T-helper 9 cell (primary cell): ENCODE measurements at places on chromosomes 5 and 9.

DNA sequence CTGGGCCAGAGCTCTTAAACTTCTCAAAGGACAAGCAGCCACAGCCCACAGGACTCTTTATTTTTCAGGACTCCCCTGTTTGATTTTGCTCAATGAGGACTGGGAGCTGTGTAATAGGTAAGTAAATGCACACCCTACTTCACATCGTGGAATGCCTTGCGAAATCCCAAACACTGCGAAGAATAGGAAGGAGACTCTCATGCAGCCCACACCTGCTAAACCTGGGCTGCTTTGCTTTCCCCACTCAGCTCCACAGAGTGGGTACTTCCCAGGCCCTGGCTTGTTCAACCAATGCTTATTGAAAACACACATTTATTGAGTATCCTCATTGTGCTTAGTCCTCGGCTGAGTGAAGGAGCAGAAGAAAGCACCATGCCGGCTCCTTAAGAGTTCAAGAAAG, 103.3 kb upstream of the FSTL4 start:
- no peak for DNase-seq

DNA sequence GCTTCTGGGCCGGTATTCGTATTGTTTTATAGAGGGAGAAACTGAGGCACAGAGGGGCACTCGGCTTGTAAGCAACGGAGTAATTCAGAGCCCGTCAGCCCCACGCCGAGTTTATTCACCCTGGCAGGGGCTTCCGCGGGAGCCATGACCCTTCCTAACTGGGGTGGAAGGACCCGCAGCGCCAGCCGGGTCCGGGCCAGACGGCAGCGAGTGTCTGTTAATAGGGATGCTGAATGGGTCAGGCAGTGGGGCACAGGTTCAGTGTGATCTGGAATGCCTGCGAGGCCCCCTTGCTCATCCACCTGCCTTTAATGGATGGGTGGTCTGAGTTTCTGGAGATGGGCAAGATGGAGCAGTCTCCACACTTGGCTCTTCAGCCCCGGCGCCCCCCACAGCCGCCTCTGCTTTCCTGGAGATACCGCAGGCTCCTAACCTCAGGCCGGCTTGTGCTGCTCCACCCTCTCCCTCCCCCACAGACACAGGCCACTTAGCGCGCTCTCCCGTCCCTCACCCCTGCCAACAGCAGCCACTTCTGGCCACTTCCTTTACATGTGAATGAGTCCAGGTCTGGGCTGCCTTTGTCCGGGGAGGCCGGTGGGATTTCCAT, 147.1 kb downstream of the ERCC6L2 start:
- no peak for DNase-seq

GRCh38 chr5:107929080-107929479, 258.3 kb upstream of the EFNA5 start:
- DNase-seq, result no peak

DNA sequence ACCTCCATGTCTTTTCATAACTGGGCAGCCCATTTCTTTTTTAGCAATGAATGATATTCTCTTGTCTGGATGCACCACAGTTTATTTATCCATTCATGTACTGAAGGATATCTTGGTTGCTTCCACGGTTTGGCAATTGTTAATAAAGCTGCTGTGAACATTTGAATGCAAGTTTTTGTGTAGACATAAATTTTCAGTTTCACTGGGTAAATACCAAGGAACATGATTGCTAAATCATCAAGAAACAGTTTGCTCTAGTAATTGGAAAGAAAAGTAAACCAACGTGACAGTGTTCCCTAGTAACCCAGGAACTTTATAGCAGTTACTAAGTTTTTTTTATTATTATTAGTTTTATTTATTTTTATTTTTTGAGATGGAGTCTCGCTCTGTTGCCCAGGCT, 100.4 kb downstream of the VPS13A start:
- DNase-seq, result no peak

DNA sequence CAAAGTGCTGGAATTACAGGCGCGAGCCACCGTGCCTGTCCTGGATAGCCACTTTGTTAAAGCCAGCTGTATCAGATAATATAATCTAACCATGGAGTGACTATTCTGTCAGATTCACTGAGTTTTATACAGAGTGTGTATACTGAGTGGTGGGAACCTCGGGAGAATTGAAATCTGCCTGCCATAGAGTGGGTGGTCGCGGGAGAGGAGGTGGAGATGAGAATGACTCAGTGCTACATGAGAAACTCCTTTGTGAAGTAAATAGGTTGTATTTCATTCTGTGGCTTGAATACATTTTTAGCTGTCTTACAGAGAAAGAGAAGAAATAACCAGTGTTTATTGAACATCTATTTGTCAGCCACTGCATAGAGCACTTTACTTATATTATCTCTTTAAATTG, 26.4 kb downstream of the ATP6V0E1 start:
- DNase-seq, result no peak

- DNase-seq, result no peak
These were observed 50.1 kb downstream of the ST8SIA4 start for GRCh38 chr5:100852988-100853449.

DNA sequence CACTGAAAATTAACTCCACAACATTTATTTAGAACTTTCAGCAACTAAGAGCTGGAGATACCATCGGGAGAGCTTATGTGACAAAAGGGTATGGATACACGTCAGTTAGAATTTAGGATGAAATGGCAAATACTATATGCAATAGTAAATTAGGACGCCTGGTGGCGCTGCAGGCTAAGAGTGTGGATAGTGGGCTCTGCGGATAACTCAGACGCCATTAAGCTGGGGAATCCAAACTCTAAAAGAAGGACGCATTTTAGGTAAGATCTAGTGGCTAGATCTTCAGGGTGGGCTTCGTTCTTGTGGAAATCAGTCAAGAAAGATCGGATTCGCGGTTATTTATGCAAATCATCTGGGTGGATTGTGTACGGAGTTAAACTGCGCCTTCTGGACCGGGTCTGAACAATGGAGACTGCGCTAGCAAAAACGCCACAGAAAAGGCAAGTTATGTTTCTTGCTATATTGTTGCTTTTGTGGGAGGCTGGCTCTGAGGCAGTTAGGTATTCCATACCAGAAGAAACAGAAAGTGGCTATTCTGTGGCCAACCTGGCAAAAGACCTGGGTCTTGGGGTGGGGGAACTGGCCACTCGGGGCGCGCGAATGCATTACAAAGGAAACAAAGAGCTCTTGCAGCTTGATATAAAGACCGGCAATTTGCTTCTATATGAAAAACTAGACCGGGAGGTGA, at the start of gene PCDHB5:
TSS of gene PCDHB5 (plus strand) at position 177 of the 688 bp plus-strand sequence. CDS start at position 406, 229 bp downstream.
- no peak for DNase-seq

GRCh38 chr5:30392897-30393296, 800.6 kb upstream of the CDH6 start:
- no peak for DNase-seq

DNA sequence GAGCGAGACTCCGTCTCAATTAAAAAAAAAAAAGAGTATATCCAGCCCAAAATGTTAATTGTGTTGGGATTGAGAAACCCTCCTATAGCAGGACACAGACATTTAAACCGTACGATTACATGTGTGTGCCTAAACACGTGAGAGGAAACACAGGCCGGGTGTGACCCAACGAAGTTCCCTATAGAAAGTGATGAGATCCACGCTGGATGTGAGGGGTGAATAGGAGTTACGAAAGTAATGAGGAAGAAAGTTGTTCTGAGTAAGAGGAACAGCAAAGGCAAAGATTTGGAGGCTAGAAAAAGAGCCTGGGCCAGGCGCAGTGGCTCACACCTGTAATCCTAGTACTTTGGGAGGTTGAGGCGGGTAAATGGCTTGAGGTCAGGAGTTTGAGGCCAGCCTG, 13.6 kb downstream of the NAIF1 start:
- DNase-seq, result no peak

DNA sequence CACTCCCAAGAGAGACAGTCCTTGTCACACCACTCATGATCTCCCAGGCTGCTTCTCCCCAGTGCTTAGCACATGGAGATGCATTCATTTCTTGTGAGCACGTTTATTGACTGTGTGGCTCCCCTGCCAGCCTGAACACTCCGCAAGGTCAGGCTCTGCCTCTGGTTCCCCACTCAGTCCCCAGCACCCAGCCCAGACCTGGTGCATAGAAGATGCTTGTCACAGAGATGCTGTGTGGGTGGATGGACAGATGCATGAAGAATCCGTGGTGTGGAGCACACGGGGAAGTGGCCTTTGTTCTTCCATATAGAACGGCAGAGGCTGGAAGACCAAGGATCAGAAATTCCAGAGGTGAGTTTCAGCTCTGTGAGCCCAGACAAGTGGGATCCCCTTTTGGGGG, 13.8 kb upstream of the CRB2 start:
- no peak for DNase-seq

DNA sequence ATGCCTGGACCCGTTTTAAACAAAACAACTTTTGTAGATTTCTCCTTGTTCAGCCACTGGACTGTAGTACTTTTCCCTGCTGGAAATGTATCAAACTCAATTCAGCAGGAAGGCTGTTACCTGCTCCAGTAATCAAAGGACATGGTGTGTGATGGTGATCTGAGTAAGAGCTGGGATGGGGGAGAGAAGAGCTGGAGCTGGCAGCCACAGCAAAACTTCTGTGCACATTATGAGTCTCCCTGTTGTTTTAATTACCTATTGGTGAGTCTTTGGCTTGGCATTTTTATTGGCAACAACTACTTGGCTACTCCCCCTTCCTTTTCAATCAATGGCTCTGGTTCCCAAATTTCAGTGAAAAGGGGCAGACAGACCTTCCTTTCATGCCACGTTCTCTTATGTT, 9.7 kb downstream of the NREP start:
- no peak for DNase-seq

DNA sequence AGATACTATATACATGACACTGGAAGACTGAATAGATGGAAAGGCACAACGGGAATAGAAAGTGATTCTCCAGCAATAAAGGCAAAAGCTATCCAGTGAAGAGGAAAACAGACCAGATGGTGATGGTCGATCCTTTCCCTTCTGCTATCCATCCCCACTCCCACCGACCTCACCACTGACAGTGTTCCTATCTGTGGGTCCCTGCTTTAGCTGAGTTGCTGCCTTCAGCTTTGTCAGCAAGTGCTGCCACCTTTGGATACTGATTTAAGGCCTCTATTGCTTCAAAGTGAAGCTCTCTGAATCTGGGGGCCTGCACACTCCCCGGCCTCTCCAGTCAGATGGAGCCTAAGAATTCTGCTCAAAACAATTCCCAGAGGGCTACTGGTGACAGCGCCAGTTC, 32.3 kb downstream of the EPB41L4A start:
- DNase-seq, result no peak

DNA sequence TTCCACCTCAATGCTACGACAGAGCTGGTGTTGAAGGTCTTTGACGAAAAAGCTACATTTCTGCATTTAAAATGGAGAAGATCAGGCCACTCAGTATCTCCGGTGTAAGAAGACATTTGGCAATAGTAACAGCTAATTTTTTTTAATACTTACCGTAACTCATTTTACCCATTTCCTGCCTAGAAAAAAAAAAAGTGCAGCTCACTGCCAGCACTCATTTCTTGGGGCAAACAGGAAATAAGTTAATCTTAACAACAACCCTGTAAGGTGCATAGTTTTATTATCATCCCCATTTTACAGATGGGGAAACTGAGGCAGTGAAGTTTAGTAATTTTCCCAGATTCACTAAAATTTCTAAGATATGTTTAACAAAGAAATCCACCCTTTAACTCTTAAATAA, 27.4 kb upstream of the KCNMB1 start:
- DNase-seq, result no peak

GRCh38 chr5:126054577-126055347, 368.4 kb upstream of the GRAMD2B start:
- no peak for DNase-seq

- DNase-seq, result no peak
These were observed 31.0 kb upstream of the FSTL4 start for GRCh38 chr5:133643365-133643764.

DNA sequence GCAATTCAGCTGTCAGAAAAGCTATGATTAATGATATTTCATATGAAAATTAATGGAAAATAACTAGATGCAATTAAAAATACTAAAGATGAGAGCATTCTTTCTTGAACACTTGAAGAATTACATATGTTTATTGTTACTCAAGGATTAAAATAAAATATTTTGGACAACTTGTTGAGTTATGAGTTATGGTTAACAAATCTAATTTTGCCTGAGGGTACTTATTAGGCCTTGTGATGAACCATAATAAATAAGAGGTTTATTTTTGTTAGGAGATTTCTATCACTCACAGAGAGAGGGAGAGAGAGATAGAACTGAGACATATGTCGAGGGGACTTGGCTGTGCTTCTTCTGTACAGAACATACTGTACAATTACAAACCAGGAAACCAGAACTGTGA, 183.7 kb downstream of the ISL1 start:
- DNase-seq, result no peak

DNA sequence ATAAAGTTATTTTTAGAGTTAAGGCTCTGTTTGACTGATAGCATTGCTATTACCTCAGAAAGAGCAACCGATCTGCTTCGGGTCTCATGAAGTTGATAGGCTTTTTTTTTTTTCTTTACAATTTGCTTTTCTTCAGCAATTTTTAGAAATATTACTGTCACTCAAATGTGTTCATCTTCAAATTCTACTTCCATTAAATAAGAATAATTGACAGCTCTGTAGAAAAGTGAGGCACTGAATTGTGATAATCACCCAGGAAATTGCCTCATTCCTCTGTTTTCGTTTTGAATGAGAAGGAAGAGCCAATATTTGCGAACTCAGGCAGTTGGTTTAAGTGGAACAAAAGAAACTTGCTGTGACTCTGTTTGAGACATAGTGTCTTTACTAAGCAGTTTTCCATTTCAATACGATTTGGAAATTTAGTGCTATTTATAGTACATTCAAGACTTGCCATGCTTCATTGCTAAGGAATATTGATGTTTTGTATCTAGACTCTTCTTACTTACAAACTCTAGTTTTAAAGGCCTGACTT, 700.5 kb upstream of the CDH10 start:
- no peak for DNase-seq

DNA sequence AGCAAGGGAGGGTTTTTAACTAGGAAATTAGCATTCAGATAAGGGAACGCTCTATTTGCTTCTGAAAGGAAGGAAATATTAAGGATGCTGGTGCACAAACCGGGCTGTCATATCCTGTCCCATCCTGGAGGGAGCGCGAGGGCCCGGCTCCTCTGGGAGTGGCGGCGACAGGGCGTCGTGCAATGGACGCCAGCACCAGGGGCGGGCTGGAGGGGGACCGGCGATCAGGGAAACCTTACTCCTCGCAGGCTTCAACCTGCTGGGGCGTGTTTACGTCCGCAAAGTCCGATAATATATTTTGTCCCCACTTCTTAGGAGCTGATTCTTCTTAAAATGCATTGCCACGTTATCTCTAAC, 197.1 kb upstream of the TBCA start:
- DNase-seq, result no peak

- DNase-seq, result no peak
These were observed 73.2 kb upstream of the PHYKPL start for GRCh38 chr5:178305801-178306200.
